Spinal cord (tissue), 10 donors: ENCODE measurements at places on chromosomes 11 and 22.
A peak's percentile ranks its signal among the peaks of the same experiment; 100 is the strongest.

DNA sequence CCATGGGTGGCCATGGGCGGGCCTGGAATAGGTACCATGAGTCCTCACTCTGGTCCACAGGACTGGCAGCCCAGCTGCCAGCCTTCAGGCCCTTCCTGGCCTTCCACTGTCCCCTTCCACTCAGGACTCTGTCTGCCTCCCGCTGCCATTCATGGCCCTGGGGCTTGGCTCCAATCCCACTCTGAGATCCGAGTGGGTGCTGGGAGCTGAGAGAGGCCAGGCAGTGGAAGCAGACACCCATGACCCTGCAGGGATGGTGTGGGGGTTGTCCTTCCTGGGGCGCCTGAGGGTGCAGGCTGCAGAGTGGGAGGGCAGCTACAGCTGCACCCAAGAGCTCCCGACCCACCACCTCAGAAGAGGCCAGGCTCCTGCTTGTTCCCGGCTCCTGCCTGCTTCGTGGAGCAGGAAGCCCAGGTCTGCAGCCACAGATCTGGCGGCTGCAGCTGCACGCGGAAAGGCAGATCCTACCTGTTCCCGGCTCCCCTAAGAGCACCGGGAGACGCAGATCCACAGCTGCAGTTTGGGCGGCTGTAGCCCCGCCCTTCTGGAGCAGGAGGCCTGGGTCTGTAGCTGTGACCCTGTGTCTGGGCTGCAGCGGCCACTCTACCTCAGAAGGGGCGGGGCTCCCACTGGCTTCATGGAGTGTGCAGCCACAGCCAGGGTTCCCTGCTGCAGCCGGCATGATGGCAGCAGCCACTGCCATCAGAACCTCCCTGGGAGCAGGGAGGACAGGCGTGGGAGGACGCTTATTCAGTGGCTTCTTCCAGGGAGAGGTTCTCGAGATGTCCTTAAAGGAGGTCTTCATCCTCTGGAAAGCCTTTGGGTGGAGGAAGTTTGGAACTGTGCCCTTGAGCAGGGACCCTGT is 27.5 kb downstream of the IGHMBP2 start:
- no peaks in the 10 kb centered on the region for H3K4me1 ChIP-seq
- H3K27me3 ChIP-seq: no peaks in the 10 kb centered on the region
- no peak overlapping the region for H3K27ac ChIP-seq
- no peak overlapping the region for H3K4me3 ChIP-seq
- no peak for DNase-seq

DNA sequence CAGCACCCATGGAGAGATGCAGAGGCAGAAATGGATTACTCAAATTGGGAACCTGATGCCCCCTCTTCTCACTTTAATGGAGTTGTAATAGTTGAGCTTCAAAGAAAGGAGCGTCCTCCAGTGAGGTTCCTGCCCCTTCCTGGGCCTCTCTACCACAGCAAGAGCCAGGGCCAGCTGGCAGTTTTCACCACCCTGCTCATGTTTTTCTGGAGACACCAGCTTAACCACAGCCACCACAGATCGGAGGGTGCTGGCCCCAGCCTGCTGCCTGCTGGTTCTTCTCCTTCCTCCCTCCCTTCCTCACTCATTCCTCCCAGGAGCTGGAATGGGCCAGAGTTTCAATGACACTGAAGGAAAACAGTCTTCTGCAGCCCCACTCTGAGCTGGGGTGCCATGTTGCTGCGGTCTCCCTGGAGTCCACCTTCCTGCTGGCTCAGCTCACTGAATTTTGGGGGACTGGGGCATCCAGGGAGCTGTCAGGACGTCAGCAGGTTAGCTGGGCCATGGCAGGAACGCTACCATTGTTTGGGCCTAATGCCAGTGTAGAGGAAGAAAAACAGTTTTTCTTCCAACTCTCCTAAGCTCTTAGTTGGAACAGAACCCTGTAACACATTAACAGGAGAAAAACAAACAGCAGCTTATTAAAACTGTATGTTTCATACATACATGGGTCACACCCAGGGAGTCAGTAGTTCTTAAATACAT is 57.7 kb downstream of the TRAF6 start:
- DNase-seq: no peak
- H3K27me3 ChIP-seq: no peaks in the 10 kb centered on the region
- H3K36me3 ChIP-seq: peaks cover 18% of the 10 kb centered on the region
- no peak overlapping the region for H3K27ac ChIP-seq
- peaks cover 70% of the 10 kb centered on the region for H3K4me1 ChIP-seq

GRCh38 chr11:57057561-57057960 is 68.8 kb downstream of the OR5AK2 start:
- H3K36me3 ChIP-seq: no peaks in the 10 kb centered on the region
- no peaks in the 10 kb centered on the region for H3K27me3 ChIP-seq
- no peaks in the 10 kb centered on the region for H3K4me1 ChIP-seq
- no peak for DNase-seq
- H3K27ac ChIP-seq: no peak overlapping the region

- no peaks in the 10 kb centered on the region for H3K36me3 ChIP-seq
- no peak overlapping the region for H3K4me3 ChIP-seq
- DNase-seq: no peak
- H3K27me3 ChIP-seq: no peaks in the 10 kb centered on the region
- H3K4me1 ChIP-seq: no peaks in the 10 kb centered on the region
Observed at GRCh38 chr11:6746626-6747025, 25.1 kb downstream of the OR2AG2 start.

GRCh38 chr11:46427364-46427763 is 35.8 kb upstream of the CHRM4 start:
- no peaks in the 10 kb centered on the region for H3K27me3 ChIP-seq
- no peak overlapping the region for H3K27ac ChIP-seq
- H3K36me3 ChIP-seq: peaks cover 4% of the 10 kb centered on the region
- no peak overlapping the region for H3K4me3 ChIP-seq
- DNase-seq: no peak

DNA sequence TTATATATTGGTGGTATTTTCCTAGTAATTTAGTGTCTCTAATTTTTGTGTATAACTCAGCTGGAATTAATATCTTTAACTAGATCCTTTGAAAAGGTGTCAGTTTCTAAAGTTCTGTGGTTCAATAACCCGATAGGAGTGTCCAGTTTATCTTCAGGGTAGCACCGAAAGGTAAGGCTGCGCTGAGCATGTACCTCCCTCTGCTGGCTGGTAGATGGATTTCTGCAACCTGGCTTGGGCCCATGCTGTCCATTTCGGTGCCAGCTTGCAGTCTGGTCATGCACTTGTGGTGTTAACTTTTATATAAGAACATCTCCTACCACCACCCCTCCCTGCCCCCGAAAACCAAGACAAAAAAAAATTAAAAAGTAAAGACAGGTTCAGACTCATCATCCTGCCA is 24.7 kb downstream of the EXT2 start:
- peaks cover 15% of the 10 kb centered on the region for H3K36me3 ChIP-seq
- no peaks in the 10 kb centered on the region for H3K27me3 ChIP-seq
- H3K4me1 ChIP-seq: no peaks in the 10 kb centered on the region

- H3K4me3 ChIP-seq: no peak overlapping the region
- no peaks in the 10 kb centered on the region for H3K27me3 ChIP-seq
- no peaks in the 10 kb centered on the region for H3K36me3 ChIP-seq
- no peak overlapping the region for H3K27ac ChIP-seq
- H3K4me1 ChIP-seq: peaks cover 6% of the 10 kb centered on the region
Observed at GRCh38 chr11:62013537-62014476, 46.4 kb upstream of the FTH1 start.

DNA sequence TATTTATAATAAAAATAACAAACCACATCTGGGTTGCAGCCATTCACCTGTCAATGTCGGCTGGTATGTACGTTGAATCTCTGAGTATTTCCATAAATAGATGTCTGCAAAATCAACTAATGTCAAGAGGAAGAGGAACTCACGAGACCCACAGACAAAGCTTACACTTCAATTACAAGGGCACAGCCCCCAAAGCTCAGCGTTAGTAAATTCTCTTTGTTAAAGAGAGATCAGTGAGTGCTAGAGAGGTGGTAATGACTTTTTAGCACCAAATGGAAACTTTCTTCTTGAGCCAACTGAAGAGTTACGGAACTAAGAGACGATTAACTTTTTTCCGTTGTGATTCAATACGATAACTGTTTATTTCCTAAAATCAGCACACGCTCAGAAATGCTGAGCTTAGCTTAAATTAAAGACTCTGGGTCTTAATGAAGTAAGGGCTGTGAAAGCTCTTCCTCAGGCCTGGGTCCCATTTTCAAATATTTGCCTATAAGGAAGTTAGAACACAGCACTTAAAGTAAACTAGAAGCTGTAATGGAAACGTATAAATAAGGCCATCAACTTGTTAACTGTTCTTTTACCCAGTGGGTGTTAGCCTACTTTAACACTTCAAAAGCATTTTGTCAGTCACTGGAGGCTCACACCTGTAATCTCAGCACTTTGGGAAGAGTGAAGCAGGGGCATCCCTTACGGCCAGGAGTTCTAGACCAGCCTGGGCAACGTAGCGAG is 22.8 kb upstream of the TFIP11 start:
- H3K4me1 ChIP-seq: no peaks in the 10 kb centered on the region
- no peak for DNase-seq
- H3K4me3 ChIP-seq: no peak overlapping the region

- H3K4me1 ChIP-seq: peaks cover 12% of the 10 kb centered on the region
- peaks cover under 1% of the 10 kb centered on the region for H3K36me3 ChIP-seq
- H3K27me3 ChIP-seq: no peaks in the 10 kb centered on the region
- peak; percentile 59 for DNase-seq
- H3K4me3 ChIP-seq: peak overlapping the region; percentile 84
Observed at GRCh38 chr11:9461760-9462134, 935 bp downstream of the ZNF143 start.

DNA sequence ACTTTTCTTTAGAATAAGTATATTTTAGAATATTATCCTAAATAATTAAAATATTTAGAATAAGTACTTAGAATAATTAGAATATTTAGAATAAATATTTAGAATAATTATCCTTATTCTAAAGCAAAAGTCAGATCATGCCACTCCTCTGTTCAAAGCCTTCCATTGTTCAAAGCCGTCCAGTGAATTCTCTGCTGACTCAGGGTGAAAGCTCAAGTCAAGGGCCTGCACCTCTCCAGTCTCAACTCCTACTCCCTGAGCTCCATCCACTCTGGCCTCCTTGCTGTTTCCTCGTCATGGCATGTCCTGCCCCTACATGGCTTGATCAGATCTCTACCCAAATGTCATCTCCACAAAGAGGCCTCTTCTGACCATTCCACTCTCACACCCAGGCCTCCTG is 30.0 kb downstream of the PLEKHA7 start:
- no peaks in the 10 kb centered on the region for H3K36me3 ChIP-seq
- no peak overlapping the region for H3K4me3 ChIP-seq
- DNase-seq: no peak
- peaks cover 3% of the 10 kb centered on the region for H3K27me3 ChIP-seq
- no peak overlapping the region for H3K27ac ChIP-seq
- H3K4me1 ChIP-seq: peaks cover 57% of the 10 kb centered on the region

GRCh38 chr22:28798810-28799605 is 1.4 kb downstream of the XBP1 start:
- H3K27ac ChIP-seq: peak overlapping the region; percentile 97
- H3K4me1 ChIP-seq: peaks cover 11% of the 10 kb centered on the region
- peaks cover 21% of the 10 kb centered on the region for H3K36me3 ChIP-seq
- DNase-seq: no peak

DNA sequence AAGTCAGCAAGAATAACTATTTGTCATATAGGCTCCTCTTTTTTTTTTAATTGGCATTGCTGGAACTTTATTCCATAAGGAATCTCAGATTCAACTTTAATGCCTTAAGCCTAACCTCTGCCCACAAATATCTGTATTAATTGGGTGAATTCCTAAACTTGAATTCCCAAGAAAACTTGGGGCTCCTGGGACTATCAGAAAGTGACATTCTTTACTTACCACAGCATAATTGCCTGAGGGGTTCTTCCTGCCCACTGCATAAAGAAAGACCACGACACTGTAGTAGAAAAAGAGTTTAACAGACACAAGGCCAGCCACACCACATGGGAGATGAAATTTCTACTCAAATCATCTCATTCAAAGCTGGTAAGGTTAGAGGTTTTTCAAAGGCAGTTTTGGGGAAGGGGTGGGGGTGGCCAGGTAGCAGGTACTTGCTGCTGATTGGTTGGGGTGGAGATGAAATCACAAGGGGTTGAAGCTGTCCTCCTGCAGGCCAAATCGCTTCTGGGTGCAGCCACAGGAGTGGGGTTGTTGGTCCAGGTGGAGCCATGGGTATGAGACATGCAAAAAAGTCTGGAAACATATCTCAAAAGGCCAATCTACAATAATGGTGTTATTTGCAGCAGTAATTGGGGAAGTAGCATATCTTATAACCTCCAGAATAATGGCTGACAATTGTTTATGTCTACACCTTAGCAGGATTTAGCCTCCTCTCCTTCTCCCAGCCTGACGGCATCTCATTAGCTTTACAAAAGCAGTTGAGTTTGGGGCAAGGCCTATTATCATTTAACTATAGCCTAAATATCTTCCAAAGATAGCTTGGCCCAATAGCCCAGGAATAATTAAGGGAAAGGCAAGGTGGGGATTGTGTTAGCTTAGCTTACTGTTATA is 4.8 kb upstream of the NLRP10 start:
- no peaks in the 10 kb centered on the region for H3K4me1 ChIP-seq
- no peak overlapping the region for H3K4me3 ChIP-seq
- no peaks in the 10 kb centered on the region for H3K36me3 ChIP-seq
- no peak for DNase-seq
- peaks cover 2% of the 10 kb centered on the region for H3K27me3 ChIP-seq
